IMR-90 (cell line): ENCODE measurements at places on chromosomes 16 and 17. TPM values are rescaled to one million over a fixed set of nuclear protein-coding genes. Genes with fewer than 3 reads are reported as not detected.

- no peak for DNase-seq
These were observed 18.6 kb upstream of the DRG2 start for GRCh38 chr17:18069101-18069500.

The ZSCAN10 gene
- not detected in 2 replicates for polyA plus RNA-seq

The GUCY2D gene
- polyA plus RNA-seq = 0.03 TPM in 1 of 2 replicates, not detected in the other

DNA sequence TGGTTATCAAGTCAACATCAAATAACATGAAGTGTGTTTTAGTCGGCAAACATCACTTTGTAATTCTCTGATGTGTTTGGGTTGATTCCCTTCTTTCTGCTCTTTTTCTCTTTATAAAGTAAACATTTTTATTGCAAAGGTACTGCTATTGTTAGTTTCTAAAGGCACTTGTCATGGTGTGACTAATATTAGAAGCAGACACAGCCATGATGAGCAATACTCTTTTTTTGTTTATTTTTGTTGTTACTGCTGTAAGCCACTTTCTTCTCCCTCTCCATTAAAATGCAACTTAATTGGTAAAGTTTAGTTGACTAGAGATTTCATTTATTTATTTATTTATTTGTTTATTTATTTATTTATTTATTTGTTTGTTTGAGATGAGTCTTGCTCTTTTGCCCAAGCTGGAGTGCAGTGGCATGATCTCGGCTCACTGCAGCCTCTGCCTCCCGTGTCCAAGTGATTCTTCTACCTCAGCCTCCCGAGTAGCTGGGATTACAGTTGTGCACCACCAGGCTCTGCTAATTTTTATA lies 424.7 kb downstream of the WWOX start:
- DNase-seq = no peak

DNA sequence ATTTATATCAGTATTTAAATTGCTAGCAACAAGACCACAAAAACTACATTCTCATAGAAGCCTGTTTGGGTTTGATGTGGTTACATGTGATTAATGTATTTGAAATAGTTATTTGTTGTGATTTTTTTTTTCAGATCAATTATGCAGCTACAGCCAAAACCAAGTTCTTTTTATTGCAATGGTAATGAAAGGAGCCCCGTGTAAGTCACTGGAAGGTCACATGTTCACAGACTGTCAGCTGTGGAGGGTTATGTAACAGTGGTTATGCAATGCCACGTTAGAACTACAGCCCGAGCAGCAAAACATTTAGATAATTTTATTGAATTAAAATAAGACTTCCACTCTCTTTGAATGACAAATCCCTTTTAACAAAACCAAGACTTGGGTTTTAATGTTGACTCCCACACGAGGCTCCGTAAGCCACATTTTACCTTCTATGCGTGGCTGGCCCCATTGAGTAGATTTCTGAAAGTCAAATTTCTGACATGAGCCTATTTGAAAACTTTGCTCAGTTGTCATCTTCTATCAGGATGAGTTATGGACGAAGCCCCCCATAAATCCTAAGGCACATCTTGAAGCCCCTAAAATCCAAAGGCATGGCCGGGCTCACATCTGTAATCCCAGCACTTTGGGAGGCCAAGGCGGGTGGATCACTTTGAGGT lies 41.8 kb upstream of the SEC14L1 start:
- peak; percentile 85 for DNase-seq

DNA sequence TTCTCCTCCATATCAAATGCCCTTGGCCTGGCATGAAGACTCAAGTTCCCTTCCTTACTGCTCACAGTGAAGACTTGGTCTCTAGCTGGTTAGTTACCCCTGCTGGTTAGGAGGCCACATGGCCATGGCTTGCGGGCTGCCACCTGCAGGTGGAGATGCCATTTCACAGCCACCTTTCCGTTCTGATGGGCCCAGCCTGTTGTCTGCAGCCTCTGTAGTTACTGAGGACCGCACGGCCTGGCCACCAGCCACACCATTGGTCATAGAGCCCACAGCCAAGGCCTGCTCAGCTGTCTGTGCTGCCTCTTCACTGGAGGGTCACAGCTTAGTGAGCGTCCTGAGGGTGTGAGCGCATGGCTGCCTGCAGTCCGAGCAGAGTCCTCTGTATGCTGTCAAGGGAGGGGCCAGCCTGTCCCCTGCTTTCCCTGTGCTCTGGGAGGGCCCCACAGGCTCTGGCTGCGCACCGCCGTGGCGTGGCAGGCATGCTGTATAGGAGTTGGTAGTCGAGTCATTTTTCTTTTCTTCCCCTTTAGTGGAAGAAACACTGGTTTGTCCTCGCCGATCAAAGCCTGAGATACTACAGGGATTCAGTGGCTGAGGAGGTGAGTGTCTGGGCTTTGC lies 59.2 kb downstream of the PLD6 start:
- DNase-seq = no peak

GRCh38 chr17:57086069-57086930 lies 1.3 kb downstream of the AKAP1 start:
- DNase-seq = peak; percentile 8

DNA sequence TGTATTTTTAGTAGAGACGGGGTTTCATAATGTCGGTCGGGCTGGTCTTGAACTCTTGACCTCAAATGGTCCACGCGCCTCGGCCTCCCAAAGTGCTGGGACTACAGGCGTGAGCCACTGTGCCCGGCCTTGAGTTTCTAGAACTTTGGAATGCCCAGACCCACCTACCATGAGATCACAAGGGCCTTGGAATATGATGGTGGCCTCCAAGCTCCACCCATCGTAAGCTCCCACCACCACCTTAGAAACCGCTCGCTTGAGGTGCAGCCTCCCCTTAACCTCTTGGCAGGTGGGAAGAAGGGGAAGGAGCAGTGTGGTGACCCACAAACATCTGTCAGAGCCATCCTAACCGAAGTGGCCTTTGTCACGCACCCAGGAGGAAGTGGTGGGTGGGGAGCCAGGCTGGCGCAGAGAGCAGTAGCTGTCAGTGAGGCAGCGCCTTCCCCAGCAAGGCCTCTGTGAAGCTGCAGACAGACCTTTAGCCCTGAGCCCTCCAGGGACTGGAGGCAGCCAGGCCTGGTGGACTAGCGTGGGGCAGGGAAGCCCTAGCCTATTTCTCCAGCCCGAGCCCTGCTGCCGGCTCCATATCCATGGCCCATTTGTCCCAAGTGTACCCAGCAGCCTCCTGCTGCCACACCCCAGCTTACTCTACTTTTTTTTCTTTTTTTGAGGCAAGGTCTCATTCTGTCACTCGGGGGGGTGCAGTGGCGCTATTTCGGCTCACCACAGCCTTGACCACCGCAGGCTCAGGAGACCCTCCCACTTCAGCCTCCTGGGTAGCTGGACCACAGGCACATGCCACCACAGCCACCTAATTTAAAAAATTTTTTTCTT lies 13.1 kb upstream of the SEPHS2 start:
- no peak for DNase-seq

The NOD2 gene
- not detected in 2 replicates for polyA plus RNA-seq

DNA sequence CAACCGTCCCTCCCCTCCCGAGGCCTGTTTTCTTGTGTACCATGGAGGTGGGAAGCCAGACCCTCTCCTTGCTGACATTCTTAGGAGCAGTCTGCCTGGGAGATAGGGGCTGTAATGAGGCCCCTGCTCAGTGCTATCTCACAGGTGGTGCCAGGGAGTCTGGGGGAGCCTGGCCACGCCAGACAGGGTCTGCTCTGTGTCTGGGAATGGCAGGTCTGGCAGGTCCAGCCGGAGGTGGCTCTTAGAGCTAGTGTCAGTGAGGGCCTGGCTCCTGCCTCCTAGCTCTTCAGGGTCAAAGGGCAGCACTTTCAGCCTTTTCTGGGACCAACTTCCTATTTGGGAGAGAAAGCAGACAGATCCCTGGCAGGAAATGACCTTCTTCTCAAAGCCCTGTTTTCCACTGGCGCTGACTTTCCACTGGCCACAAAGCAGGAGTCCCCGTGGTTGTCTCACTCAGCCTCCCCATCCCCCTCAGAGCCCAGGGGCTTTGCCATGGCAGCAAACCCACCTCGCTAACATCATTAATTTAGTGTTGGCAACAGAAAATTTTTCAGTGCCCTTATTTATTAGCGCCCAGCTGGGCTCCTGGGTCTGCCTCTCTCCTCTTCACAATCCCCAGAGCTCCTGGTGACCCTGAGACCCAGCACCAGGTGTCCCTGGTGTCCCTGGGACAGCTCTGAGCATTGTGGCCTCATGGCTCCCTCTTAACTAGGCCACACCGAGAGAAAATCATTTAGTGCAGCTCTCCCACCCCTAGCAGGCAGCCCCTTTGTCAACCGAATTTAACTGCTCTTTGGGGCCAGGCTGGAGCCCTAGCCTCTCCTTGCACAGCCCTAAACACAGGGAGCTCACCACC lies 24.0 kb upstream of the DOK4 start:
- no peak for DNase-seq

DNA sequence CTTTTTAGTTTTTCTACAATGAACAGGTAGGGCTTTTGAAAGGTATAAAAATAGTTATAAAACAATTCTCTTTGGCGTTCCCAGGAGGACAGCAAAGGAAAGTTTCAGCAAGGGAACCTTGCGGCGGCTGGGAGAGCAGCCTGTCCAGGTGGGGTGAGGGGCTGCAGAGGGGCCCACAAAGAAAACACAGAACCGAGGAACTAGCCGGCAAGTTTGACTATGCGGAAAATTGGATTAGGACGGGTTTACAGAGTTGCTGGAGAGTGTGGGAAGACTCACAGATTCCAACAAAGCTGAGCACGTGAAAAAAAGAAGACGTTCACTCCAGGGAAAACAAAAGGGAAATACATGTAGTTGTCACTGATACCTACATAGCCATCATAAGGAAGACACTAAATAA lies 40.2 kb upstream of the METTL16 start:
- no peak for DNase-seq

- DNase-seq = no peak
These were observed 49.1 kb downstream of the NUP88 start for GRCh38 chr17:5370411-5370810.

The HBM gene
- polyA plus RNA-seq = not detected in 2 replicates

The USP43 gene
- not detected in 2 replicates for polyA plus RNA-seq

The OTOA gene
- polyA plus RNA-seq = 0.02 TPM in 1 of 2 replicates, not detected in the other

- no peak for DNase-seq
These were observed 12.2 kb upstream of the METRNL start for GRCh38 chr17:83067071-83067717.

The PDILT gene
- not detected in 2 replicates for polyA plus RNA-seq

The CDH5 gene
- polyA plus RNA-seq = not detected in 2 replicates

DNA sequence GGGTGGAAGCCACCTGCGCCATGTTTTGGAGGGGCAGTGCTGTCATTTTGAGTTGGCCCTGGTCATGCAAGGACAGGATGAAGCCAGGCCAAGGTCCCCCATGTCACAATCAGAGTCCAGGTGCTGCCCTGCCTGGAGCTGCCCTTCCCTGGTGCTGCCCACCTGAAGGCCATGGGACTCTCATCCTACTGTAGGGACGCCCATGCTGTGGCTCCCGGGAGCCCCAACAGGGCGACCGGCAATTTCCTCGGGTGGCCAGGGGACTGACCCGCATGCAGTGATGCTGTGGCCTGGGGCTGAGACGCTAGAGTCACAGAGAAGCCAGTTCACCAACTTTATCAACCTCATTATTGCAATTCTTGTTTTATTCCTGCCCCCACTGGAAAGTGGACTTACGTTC lies 8.0 kb downstream of the CCL17 start:
- no peak for DNase-seq

DNA sequence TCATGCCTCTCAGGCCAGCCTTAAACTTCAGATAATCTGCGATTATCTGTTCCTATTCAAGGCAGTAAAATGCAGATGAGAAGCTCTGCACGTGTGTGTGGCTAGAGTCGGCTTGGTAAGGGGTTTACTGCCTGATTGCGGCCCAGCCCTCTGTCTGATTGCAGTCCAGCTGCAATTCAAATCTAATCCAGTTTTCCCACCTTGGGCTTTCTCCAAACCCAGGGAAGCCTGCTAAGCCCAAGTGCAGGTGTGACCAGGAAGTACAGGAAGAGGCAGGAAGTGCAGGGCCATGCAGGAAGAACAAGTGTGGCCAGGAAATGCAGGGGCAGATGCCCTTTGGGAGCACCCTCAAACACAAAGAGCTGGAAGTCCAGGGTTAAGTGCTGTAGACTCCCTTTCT lies 314.9 kb downstream of the CEP112 start:
- no peak for DNase-seq

DNA sequence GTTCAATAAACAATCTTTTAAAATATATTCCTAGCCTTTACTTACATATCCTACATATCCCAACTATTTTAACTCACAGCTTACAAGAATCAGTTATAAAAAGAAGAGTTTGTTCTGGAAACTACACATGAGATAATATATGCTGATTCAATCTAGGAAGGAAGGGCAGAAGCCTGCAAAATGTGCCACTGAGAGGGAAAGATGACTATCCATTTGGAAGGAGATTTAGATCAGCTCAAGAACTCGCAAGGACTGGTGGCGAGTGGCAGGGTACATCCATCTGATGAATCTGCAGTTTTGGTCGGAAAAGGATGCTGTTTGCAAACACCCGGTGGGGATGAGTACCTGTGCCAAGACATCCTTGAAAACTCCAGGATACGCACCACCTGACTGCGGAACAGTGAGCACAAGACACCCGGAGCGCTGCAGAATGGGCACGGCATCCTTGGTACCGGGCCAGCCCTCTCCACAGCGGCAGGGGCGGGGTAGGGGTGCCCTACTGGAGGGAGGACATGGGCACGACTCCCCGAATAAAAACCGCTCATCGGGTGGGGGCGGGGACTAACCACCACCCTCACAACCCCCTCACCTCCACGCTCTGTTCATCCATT lies 723 bp downstream of the TRIM37 start:
- DNase-seq = peak; percentile 41

DNA sequence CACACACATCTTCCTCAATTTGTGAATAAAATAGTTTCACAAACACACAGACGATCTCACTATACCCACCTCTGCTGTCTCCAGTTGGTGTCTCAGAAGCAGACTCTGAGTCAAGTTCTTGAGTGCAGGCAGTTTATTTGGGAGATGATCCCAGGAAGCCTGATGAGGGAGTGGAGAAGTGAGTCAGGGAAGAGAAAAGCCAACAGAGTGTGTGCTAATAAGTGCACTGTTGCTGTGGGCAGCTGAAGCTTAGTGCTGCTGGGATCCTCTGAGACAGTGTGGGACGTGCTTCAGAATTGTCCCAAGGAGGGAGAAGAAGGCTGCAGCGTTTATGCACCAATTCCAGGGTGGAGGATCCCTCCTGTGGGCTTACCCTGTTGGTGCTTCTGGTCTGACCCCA lies 423.2 kb upstream of the C16orf82 start:
- DNase-seq = no peak

The MMP25 gene
- 0.07 TPM in 2 replicates for polyA plus RNA-seq

- no peak for DNase-seq
These were observed 14.4 kb upstream of the GJD3 start for GRCh38 chr17:40378966-40379365.
